H7 (cell line): ENCODE measurements at places on chromosomes 4 and X.

DNA sequence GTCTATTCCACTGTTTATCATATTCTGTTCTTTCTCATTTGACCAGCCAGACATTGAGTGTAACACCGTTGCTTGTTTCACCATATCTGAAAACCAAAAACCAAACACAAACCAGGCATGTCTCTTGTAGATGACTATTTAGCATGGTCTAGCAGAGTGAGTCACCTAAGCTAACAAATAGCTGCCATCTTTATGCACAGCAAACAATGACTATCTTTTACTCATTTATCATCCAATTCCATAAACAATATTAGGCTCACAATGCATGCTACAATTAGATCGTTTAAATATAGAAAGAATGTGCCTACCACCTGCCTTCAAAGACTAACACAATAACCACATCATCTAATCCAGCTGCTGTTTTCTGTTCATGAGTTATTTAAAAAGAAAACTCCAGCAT lies 495.4 kb downstream of the PCDH19 start:
- no peak for DNase-seq

DNA sequence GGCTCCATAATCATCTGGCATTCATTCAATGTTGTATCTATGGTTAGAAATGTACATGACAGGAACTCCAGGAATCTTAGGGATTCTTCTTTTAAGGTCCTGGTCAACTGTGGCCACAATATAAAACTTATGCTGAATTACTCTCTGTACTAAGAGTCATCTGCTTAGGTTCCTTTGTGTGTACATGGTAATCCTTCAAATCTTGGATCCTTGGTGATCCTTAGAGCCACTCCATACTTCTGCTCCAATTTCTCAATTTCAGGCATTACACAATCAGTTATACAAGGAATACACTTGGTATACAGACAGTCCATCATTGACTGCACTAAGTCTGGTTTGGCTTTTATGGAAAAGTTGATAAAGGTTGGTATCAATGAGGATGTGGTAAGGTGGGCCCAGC lies 5.8 kb downstream of the SRD5A3 start:
- no peak for DNase-seq

- DNase-seq: peak; percentile 61
Measured at GRCh38 chr4:138659812-138660316, 355.7 kb upstream of the NOCT start.

DNA sequence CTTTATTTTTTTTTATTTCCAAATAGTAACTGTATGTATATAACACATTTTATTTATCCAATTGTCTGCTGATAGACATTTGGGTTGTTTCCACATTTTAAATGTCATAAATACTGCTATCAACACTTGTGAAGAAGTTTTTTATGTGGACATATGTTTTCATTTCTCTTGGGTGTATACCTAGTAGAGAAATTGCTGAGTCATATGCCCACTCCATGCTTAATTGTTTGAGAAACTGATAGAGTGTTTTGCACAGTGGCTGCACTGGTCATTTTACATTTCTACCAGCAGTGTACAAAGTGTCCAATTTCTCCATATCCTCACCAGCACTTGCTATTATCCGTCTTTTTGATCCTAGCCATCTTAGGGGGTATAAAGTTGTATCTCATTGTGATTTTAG lies 567.8 kb downstream of the GBA3 start:
- DNase-seq: no peak
